Right lobe of liver (tissue), 6 donors: ENCODE measurements at places on chromosomes 12 and 14. TPM values are rescaled to one million over a fixed set of nuclear protein-coding genes. Genes with fewer than 3 reads are reported as not detected.

Gene IRF2BPL
- total RNA-seq, result 11.9 TPM

Gene ST8SIA1
- total RNA-seq, result 0.16 TPM

Gene CIDEB
- total RNA-seq, result 188 TPM

Gene DIABLO
- 40.6 TPM for total RNA-seq

Gene LMO3
- not detected for total RNA-seq

Gene FOXJ2
- total RNA-seq, result 4.4 TPM

Gene TAS2R13
- 0.64 TPM for total RNA-seq

Gene SDR39U1
- total RNA-seq, result 24.9 TPM

GRCh38 chr12:131776237-131776889, 51.8 kb upstream of the MMP17 start:
- no peaks in the 10 kb centered on the region for H3K27me3 ChIP-seq
- H3K4me3 ChIP-seq, result no peak overlapping the region
- H3K36me3 ChIP-seq, result peaks cover 19% of the 10 kb centered on the region
- no peak overlapping the region for H3K27ac ChIP-seq
- no peaks in the 10 kb centered on the region for H3K4me1 ChIP-seq
- no peak for DNase-seq

DNA sequence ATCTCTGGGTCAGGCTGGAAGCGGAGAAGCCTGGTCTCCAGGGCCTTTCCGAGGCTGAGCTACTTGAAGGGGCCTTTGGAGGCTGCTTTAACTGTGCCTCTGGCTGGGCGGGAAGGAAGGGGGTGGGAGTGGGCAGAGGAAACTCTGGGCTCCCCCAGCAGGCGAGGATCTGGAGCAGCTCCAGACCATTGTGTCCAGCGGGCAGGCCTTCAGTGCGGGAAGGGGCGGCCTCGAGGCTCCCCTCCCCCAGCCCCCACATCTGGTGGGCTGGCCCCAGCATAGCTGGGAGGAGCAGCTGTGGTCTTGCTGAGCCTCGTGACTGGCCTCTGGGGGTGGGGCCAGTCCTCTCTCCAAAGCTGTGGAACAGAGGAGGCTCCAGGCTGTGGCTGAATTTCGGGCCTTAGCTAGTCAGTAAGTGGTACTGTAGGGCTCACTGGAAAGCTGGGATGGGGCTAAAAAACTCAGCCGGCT, 3.4 kb downstream of the TAMALIN start:
- no peak overlapping the region for H3K4me3 ChIP-seq
- DNase-seq, result no peak
- H3K27ac ChIP-seq, result peak overlapping the region; percentile 24

DNA sequence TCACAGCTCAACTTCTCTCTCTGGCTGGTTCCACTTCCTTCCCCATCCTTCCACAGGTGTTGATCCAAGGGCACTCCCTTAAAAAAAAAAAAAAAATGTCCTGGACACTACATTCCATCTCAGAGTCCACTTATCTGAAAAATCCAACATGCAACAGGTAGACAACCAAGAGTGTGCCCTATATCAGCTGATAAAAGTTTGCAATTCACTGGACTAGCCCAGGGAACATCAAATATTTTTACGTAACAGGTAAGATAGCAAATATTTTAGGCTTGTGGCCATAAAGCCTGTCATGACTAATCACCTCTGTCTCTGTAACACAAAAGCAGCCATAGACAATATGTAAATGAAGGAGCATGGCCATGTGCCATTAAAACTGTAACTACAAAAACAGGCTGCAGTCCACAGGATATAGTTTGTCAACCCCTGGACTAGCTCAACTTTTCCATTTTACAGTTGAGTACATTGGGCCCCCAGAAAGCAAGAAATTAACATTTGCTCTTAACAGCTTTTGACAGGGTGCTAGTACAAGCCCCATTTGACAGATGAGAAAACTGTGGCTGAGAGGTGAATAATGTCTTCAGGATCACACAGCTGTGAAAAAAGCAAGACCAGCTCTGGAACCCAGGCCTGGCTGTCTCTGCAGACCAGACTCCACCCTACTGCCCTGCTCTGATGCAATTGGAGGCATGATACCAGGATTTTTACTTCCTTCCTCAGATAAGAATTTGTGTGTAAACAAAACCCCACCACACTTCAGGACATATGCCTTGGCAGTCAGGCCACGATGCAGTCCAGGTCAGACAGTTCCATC, 68.9 kb downstream of the CMKLR1 start:
- DNase-seq, result no peak
- no peaks in the 10 kb centered on the region for H3K27me3 ChIP-seq
- H3K27ac ChIP-seq, result no peak overlapping the region
- H3K4me3 ChIP-seq, result no peak overlapping the region
- no peaks in the 10 kb centered on the region for H3K36me3 ChIP-seq

GRCh38 chr14:101506926-101507835, 54.1 kb upstream of the DIO3 start:
- peaks cover 17% of the 10 kb centered on the region for H3K4me1 ChIP-seq
- peak; percentile 10 for DNase-seq
- no peaks in the 10 kb centered on the region for H3K36me3 ChIP-seq
- H3K27ac ChIP-seq, result no peak overlapping the region
- no peak overlapping the region for H3K4me3 ChIP-seq
- H3K27me3 ChIP-seq, result no peaks in the 10 kb centered on the region

DNA sequence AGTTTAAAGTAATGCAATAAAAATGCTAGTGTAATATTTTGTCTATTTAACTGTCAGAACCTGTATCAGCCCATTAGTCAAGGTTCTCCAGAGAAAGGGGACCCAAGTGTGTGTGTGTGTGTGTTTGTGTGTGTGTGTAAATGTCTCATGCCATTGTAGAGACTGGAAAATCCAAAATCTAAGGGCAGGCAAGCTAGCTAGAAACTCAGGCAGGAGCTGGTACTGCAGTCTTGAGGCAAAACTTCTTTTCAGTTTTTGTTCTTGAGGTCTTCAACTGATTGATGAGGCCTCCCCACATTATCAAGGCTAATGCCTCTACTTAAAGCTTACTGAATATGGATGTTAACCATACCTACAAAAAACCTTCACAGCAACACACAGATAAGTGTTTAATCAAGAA, 126.7 kb downstream of the PRKD1 start:
- no peaks in the 10 kb centered on the region for H3K4me1 ChIP-seq
- H3K27me3 ChIP-seq, result no peaks in the 10 kb centered on the region
- H3K4me3 ChIP-seq, result no peak overlapping the region
- H3K27ac ChIP-seq, result no peak overlapping the region

GRCh38 chr12:105107171-105107493, 399 bp upstream of the WASHC4 start:
- peaks cover 5% of the 10 kb centered on the region for H3K36me3 ChIP-seq
- no peaks in the 10 kb centered on the region for H3K4me1 ChIP-seq
- H3K4me3 ChIP-seq, result peak overlapping the region; percentile 91
- no peaks in the 10 kb centered on the region for H3K27me3 ChIP-seq

GRCh38 chr14:95244587-95244986, 75.1 kb downstream of the CLMN start:
- no peak for DNase-seq
- H3K27me3 ChIP-seq, result no peaks in the 10 kb centered on the region
- no peaks in the 10 kb centered on the region for H3K36me3 ChIP-seq
- no peak overlapping the region for H3K4me3 ChIP-seq

DNA sequence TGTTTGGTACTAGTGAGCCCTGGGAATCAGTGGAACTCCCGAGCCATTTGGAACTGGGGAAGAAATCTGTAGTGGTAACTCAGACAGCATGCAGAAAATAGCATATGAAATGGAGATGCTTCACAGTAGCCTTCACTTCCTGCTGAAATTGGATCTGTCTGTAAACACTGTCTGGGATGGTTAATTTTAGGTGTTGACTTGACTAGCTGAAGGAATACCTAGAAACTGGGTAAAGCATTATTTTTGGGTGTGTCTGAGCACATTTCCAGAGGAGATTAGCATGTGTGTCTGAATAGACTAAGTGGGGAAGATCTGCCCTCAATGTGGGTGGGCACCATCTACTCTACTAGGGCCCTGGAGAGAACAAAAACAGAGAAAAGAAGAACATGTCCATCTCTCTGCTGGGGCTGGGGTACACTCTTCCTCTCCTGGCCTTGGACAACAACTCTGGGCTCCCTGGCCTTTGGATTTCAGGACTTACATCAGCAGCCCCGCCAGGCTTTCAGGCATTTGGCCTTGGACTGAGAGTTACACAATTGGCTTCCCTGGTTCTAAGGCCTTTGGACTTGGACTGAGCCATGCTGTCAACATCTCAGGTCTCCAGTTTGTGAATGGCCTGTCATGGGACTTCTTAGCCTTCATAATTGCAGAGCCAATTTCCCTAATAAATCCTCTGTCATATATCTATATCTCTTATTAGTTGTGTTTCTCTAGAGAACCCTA, 14.0 kb upstream of the CRADD start:
- H3K27ac ChIP-seq, result no peak overlapping the region
- no peaks in the 10 kb centered on the region for H3K36me3 ChIP-seq
- H3K27me3 ChIP-seq, result no peaks in the 10 kb centered on the region

DNA sequence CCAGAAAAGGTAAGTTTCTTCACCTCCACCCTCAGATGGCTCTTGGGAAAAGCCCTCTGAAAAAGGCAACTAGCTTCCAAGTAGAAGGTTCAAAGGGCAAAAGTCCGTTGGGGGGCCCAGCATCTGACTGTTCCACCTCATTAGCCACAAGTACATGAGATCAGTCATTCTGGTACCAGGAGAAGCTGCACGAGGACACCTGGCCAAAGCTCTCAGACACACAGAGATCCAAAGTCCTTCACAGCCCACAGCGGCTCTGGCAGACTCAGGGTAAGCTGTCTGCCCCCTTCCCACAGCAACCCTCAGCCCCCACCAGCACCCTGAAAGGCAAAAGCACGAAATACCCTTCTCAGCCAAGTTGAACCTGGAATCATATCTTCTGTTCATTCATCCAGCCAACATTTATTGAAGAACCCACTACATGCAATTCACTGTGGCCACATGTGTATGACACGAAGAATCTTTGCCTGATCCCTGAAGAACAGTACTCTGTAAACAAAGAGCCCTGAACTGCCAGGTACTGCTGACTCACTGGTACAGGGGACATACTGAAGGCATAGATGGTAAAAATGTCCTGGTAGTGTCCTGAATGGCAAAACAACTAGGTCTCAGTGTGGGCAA, 19.0 kb downstream of the SLC7A7 start:
- no peaks in the 10 kb centered on the region for H3K27me3 ChIP-seq
- no peaks in the 10 kb centered on the region for H3K36me3 ChIP-seq
- DNase-seq, result no peak
- no peak overlapping the region for H3K27ac ChIP-seq
- no peaks in the 10 kb centered on the region for H3K4me1 ChIP-seq
